ENCODE measurements at places on chromosomes 6 and 20.

DNA sequence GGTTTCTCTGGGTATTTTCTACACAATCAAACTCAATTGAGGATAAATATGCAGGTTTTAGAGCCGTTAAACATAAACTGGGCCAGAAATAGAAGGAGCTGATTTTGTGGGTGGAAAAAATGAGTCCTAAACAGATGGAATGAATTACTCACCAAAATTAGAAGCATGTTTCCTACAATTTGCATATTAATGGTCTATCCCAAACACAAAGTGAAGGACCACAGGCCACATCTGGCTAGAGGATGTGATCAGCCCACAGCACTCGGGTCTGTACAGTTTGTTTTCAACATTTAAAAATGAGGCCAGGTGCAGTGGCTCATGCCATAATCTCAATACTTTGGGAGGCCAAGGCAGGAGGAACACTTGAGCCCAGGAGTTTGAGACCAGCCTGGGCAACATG is 296.3 kb downstream of the PREX1 start:
- DNase-seq, result no peak

GRCh38 chr6:158411998-158412397 is 99.7 kb downstream of the TULP4 start:
- no peak for DNase-seq

- DNase-seq, result no peak
Measured at GRCh38 chr6:2980465-2980855, 9.1 kb upstream of the SERPINB6 start.

GRCh38 chr6:53523511-53524454 is 21.1 kb downstream of the GCLC start:
- no peak for DNase-seq

DNA sequence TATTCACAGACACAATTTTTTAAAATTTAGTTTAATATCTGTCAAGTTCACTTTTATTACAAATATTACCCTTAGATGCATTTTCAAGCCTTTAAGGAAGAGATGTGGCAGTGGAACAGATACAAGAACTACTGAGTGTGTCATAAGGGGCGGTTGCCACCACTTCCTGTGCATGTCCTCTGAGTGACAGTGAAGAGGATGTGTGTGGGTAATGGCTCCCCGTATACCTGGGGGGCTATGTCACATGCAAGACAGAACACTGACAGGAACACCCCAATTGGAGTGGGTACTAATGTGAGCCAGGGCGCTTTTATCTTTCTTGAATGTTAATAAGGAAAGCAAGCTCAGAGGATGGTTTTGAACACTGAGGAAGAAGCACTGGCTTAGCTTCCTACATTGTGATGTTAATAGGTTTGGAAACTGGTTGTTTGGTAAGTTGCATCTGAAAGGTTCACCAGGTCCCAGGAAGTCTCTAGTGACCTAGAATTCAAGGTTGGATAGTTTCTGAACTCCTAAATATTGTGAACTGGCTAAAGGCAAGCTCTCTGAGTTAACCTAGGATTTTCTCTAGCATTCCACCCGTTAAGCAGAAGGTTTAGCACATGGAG is 83.4 kb upstream of the ASF1A start:
- DNase-seq, result no peak

GRCh38 chr20:35560105-35560511 is 18.2 kb downstream of the ERGIC3 start:
- DNase-seq, result peak; percentile 69

GRCh38 chr6:6918216-6918983 is 189.4 kb upstream of the RREB1 start:
- no peak for DNase-seq

GRCh38 chr6:56096541-56096940 is 150.8 kb downstream of the COL21A1 start:
- no peak for DNase-seq

- DNase-seq, result no peak
Measured at GRCh38 chr6:53658992-53659391, 6.6 kb downstream of the KLHL31 start.

DNA sequence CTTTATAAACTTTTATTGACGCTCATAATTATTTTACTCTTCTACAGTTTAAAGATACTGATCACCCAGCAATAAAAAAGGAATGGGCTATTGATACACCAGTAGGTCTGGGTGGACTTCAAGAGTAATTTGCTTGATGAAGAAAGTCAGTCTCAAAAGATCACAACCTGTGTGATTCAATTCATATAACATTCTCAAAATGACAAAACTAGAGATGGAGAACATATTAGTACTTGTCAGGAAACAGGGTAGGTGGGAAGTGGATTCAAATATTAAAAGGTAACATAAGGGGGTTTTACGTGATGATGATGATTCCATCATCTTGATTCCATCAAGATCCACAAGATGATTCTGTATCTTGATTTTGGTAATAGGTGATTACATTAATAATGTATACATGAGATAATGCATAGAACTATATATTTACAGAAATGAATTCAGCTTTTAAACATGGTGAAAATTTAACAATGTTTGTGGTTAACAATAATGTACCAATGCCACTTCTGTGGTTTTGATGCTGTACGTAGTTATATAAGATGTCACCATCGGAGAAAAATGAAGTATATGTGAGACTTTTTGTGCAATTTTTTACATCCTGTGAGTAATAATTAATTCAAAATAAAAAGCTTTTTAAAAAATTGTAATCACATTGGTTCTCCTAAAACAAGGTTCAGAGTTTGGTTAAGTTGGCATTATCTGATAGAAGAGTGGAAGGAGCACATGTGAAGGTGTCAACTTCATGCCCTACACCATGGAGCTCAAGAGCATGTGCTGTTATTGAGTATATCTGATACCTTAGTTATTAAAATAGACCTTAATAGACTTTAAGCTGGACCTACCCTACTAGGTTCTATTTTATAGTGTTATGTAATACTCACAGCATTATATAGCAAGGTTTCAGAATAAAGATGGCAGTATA is 66.3 kb upstream of the DYNLRB1 start:
- no peak for DNase-seq

DNA sequence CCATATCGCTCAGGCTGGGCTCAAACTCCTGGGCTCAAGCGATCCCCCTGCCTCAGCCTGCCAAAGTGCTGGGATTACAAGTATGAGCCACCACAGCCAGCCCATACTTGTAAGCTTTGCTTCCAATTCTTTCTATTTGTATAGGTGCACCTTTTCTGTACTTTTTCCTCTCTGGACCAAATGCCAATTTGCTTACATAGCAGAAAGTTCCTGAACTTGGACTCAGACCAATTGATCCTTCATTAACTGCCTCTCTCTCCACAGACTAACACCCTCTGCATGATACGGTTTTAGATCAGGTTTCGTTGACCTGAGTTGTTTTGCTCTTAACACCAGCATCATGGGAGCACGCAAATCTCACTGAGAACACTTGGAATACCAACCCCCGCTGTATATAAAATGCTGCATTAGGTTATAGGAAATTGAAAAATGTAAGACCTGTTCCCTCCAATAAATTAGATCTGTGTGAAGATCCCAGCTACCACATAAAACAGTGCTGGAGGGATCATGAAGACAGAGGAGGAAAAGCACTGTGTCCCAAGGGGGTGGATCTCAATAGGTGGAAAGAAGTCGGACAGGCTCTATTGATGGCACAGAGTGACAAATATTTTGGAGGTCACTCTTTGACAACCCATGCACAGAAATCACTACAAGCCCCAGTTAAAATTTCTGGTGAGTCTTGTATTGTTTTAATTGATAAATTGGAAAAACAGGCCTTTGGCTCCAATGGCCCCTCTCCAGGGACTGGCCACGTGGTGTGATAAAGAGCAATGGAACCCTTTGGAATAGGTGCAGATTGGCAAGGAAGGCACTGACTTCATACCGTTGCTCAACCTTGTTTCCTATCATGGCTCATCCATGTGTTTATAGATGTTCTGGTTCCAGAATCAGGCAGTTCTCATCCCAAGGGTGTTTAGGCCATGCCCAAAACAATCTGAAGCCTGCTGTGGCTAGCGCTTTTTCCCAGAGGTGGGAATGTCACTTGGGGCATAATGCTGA is 51.2 kb downstream of the ISM1 start:
- no peak for DNase-seq

DNA sequence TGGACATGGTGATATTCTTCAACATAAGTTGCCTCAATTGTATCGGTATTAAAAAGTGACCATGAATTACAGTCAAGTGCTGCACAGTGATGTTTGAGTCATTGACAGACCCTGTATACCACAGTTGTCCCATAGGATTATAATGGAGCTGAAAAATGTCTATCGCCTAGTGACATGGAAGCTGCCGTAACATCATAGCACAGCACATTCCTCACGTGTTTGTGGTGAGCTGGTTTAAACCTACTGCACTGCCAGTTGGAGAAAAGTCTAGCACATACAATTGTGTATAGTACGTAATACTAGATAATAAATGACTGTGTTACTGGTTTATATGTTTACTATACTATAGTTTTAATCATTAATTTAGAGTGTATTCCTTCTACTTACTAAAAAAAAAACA is 150.2 kb downstream of the CDH26 start:
- no peak for DNase-seq

GRCh38 chr20:51727872-51728271 is 40.3 kb downstream of the ATP9A start:
- DNase-seq, result no peak

- no peak for DNase-seq
Measured at GRCh38 chr6:107976155-107976783, 18.3 kb upstream of the SEC63 start.

DNA sequence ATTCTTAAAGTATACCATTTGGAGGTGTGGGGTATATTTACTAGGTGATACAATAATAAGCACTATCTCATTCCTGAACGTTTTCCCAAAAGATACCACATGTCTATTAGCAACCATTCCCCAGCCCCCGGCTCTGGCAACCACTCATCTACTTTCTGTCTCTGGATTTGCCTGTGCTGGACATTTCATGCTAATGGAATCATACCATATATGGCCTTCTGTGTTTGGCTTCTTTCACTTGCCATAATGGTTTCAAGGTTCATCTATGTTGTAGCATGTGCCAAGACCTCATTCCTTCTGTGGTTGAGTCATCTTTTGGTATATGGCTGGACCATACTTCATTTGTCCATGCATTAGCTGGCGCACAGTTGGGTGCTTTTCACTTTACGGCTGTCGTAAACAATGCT is 39.7 kb downstream of the BCAS4 start:
- DNase-seq, result no peak

GRCh38 chr20:6665161-6665560 is 102.3 kb upstream of the BMP2 start:
- DNase-seq, result no peak

- DNase-seq, result no peak
Measured at GRCh38 chr6:116542426-116542825, 3.1 kb downstream of the TRAPPC3L start.

GRCh38 chr6:147577488-147577887 is 69.0 kb downstream of the SAMD5 start:
- no peak for DNase-seq

- DNase-seq, result no peak
Measured at GRCh38 chr6:4506792-4507191, 269.4 kb upstream of the CDYL start.

Data from LNCaP clone FGC (cell line).